CD8-positive, alpha-beta T cell (primary cell): ENCODE measurements at places on chromosomes 16 and 17.

- DNase-seq, result no peak
These were observed at the start of gene SGCA for GRCh38 chr17:50165867-50166517. TSS of gene SGCA (plus strand) at chr17:50166005. CDS start at chr17:50166041, 36 bp downstream.

GRCh38 chr17:79029327-79030009 lies 5.5 kb downstream of the C1QTNF1 start:
- no peak for DNase-seq

GRCh38 chr17:6853764-6854442 lies 22.4 kb upstream of the TEKT1 start:
- no peak for DNase-seq

- DNase-seq, result no peak
These were observed 13.8 kb upstream of the KCNJ18 start for GRCh38 chr17:21678393-21679081.

DNA sequence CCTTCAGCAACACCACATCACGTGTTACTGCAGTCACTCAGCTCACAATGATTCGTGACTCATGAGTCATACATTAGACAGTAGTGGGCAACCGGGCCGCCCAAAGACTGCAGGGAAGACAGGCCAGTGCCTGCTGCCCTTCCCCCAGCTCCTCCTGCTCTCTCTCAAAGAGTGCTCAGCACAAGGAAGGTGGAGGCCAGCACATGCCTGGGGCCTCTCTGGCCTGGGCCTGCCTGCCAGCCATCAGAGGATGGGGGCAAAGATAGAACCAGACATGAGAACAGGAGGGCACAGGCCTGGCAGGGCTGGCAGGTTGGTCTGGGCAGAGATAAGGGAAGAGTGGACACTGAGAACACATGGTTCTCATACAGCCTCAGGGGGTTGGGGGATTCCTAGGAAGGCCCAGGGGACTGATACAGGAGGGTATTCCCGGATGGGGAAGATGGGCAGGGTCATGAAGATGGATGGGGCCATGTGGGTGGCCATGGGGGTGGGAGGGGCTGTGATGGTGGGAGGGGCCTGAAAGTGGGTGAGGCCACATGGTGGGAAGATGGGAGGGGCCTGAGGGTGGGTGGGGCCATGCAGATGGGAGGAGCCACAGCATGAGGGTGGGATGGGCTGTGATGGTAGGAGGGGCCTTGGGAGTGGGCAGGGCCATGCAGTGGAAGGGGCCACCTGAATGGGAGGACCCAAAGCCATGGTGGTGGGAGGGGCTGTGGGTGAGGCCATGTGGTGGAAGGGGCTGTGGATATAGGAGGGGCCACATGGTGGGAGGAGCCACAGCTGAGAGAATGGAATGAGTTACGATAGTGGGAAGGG lies 29.0 kb downstream of the KATNB1 start:
- DNase-seq, result no peak

GRCh38 chr16:87160701-87161337 lies 156.4 kb downstream of the C16orf95 start:
- DNase-seq, result no peak

GRCh38 chr16:81917375-81917774 lies 93.9 kb downstream of the SDR42E1 start:
- no peak for DNase-seq
